Stimulated activated CD4-positive, alpha-beta T cell treated with anti-CD3 and anti-CD28 coated beads, TNF-alpha, amount 100 ng/mL, for 1 hour (primary cell): ENCODE measurements at places on chromosomes 6 and 20.
A peak's percentile ranks its signal among the peaks of the same experiment; 100 is the strongest.

DNA sequence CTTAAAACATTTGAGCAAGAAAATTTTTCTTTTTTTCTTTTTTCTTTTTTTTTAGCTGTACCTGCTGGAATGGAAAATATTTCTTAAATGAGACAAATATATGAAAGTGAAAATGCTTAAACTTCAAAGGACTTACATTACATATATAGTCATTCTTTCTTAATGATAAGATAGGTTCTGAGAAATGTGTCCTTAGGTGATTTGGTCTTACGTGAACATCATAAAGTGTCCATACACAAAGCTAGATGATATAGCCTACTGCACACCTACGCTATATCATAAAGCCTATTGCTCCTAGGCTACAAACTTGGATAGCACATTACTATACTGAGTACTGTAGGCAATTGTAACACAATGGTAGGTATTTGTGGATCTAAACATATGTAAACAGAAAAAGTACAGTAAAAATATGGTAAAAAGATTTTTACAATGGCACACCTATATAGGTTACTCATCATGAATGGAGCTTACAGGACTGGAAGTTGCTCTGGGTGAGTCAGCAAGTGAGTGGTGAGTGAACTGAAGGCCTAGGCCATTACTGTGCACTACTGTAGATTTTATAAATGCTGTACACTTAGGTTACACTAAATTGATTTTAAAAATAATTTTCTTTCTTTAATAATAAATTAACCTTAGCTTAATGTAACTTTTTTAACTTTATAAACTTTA lies 54.6 kb downstream of the RPP21 start:
- no peak for DNase-seq

DNA sequence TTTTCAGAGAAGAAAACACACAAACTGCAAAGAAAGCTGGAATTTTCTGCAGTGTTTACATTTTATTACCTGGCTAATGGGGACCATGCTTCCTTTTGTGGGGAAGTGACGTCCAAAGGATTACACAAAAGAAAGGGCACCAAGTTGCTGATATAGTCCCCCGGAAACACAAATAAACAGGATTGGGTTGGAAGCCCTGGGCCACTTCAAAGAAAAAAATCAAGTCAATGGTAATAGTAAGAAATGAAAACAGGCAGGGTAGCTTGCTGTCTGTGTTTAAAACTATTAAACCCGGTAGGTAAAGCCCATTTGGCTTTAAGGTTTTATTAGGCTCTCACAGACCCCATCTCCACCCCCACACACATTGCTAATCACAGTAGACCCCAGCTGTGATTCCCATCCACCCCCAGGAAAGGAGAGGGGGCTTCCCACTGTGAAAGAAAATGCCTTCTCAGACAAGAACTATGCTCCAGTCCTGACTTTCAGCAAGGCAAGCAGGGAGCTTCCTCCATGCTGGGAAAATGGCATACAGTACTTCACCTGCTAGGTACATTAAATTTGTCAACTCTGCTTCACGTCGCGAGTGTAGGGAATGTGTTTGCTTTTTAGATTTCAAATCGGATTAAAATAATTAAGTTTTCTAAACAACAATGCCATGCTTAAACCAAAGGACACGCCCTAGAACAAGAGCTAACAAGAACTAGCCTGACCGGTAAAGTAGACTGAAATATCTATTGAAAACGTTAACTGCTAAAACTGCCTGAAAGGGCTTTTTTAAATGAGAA lies 1.1 kb downstream of the PERP start:
- no peak for DNase-seq

GRCh38 chr6:35206346-35206745 lies 7.4 kb upstream of the SCUBE3 start:
- DNase-seq = no peak

- no peak for DNase-seq
Observed at GRCh38 chr6:84340422-84340821, 113.0 kb upstream of the CEP162 start.

DNA sequence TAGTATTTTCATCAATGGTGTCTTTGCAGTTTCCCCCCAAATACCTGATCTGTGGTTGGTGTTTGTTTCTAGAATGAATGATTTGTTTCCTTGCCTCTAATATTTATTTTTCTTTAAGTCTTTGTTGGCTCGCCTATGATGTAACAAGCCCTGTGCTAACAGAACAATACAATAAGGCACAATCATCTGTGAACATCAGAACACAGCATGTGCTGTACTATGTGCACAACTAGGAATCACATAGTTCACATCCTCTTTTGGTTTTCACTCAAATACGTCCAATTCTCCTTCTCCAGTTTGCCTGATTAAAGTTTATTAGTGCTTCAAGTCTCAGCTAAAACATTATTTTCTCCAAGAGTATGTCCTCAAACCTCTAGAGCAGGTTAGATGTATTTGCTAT lies 613.1 kb downstream of the EPHA7 start:
- DNase-seq = no peak

DNA sequence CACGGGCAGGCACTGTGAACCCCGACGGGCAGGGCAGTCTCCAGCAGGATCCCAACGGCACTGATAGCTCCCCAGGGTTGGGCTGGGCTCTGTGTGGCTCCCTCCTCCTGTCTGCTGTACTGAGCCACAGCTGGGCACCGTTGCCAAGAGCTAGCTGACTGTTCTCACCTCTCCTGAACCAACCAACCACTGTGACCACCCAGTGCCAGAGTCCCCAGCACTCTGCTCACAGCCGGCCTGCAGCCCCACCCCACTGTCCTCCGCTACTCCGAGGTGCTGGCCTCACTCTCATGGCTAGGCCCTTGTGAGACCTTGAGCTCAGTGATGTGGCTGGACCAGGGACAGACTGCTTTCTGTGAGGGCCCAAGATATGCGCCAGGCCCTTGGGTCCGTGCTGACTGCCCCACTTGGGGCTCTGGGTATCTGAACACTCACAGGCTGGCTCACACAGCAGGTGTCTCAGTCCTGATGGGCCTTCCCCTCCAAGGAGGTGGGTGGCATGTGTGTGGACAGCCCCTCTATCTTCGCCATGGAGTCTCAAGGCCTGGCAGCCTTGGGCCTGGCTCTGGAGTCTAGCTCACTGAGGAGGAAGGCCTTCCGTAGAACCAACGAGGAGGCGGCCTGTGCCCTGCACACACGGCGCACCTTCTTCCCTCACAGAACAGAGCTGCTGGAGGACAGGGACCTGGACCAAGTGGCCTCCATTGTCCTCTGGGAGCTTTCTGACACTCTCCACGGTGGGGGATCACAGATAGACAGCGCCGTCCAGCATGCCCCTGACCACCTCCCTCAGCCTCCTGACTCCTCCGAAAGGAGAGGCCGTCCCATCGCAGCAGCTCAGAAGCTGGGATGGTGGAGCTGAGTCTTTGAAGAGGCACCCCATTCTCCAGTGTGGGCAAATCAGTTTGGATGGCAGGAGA lies 53.5 kb downstream of the TCP11 start:
- DNase-seq = no peak

- no peak for DNase-seq
Observed at GRCh38 chr6:119736296-119737021, 386.9 kb upstream of the MAN1A1 start.

DNA sequence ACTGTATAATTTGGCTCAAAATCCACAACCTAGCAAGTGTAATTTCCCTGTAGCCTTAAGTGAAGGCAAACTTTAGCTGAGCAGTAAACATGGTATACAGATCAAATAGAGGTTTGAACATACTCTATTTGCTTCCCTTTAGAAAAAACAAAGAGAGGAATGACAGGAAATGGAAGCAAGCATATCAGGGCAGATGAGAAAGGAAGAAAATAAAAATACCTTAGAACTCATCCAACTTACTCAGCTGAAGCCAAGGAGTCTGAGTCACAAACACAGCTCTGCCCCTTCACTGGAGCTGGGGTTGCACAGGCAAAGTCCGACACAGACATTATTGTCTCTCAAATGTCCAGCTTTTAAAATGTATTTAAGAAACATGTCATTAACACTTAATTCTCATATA lies 379.9 kb upstream of the IRAK1BP1 start:
- no peak for DNase-seq

GRCh38 chr6:34391786-34392496 lies 528 bp downstream of the NUDT3 start:
- DNase-seq = peak; percentile 11

DNA sequence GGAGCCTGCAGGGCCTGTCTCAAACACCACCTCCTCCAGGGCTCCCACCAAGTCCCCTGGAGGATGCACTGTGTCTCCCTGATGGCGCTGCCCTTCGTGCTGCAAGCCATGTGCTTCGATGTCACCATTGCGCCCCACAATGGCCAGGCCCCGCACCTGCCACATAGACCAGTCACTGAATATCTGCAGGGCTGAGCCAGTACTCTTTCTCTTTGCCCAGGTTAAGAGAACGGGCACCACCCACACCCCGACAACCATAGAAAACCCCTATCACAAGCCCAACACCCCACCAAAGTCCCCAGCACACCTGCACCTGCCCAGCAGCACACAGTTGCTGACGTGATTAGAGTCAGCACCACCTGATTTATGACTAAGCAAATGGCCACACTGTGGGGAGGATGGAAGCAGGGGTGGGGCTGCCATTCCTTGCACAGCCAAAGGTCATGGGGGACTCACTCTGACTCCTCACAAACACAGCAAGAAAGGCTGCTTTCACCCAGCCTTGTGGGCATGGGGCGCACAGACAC lies 104.3 kb downstream of the SLC23A2 start:
- no peak for DNase-seq

DNA sequence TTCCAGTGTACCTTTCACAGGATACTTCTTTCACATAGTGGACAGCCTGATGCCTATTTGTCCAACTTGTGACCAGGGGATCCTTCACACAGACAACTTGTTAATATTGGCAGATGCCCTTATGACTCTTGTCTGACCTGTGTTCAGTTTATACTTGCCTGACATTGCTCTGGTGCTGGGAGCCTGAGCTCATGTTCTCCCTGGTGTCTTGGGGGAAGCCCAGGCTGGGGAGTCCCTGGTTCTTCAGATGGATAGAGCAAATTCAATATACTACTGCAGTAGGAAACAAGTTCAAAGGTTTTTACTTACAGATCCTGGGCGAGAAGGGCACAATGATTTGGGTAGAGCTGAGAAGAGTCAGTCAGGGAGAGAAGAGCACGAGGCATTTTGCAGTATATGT lies 76.1 kb downstream of the NKAIN2 start:
- DNase-seq = no peak
